ENCODE measurements at places on chromosomes 1 and 21.

- no peaks in the 10 kb centered on the region for H3K36me3 ChIP-seq
- H3K27ac ChIP-seq, result no peak overlapping the region
- H3K4me3 ChIP-seq, result no peak overlapping the region
- DNase-seq, result no peak
Measured at GRCh38 chr21:46626536-46626935, 8.9 kb upstream of the PRMT2 start.

DNA sequence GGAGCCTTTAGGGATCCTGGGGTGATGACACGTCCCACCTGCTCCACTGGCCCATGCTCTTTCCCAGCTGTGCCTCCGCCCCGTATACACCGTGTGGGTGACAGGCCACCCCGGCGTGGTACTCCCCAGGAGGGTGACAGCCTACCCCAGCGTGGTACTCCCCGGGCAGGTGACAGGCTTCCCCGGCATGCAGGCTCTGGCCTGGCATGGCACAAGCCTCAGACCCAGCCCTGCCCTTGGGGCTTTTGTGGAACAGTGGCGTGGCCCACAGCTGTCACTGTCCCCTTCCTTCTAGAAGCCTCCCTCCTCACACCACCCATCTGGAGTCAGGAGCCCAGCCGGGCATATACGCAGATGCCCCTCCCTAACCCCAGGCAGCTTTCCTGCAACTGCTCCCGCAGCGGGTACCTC is 4.7 kb upstream of the PFKL start:
- H3K4me1 ChIP-seq, result no peaks in the 10 kb centered on the region
- H3K36me3 ChIP-seq, result no peaks in the 10 kb centered on the region
- no peaks in the 10 kb centered on the region for H3K27me3 ChIP-seq
- no peak overlapping the region for H3K4me3 ChIP-seq
- DNase-seq, result no peak

DNA sequence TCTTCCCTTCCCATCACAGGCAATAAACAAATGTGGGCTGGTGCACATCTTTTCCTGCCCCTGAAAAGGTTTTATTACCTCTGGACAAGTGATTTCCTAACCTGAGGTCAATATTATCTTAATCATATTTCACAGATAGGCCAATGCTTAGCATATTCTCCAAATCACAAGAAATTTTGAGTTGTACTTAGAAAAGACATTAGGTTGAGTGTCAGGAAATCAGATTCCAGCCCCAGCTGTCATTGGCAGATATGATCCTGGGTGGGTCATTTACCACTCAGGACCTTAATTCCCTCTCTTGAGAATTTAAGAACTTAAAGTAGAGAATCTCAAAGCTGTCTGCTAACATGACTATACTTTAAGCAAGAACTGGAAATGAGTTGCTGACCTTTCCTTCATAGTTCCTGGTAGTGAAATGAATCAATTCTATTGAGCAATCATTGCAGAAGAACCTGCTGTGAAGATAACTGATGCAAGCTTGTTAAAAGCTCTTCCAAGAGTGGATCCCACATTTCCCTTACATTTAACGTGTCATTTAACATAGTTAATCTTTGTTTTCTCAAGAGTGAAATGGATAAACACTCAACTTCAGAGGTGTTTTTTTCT is 46.4 kb upstream of the CR2 start:
- no peaks in the 10 kb centered on the region for H3K27me3 ChIP-seq
- H3K27ac ChIP-seq, result no peak overlapping the region
- H3K36me3 ChIP-seq, result no peaks in the 10 kb centered on the region
- no peak for DNase-seq

GRCh38 chr1:40980068-40980452 is 564 bp downstream of the CTPS1 start:
- peak overlapping the region; percentile 61 for H3K4me3 ChIP-seq
- no peak for DNase-seq
- H3K27me3 ChIP-seq, result no peaks in the 10 kb centered on the region

GRCh38 chr21:26810676-26811415 is 34.4 kb downstream of the ADAMTS1 start:
- no peak for DNase-seq
- no peaks in the 10 kb centered on the region for H3K27me3 ChIP-seq
- no peak overlapping the region for H3K4me3 ChIP-seq

All from ovary (tissue), 10 donors.